CD4-positive, alpha-beta T cell (primary cell): ENCODE measurements at places on chromosomes 6 and 20. TPM values are rescaled to one million over a fixed set of nuclear protein-coding genes. Genes with fewer than 3 reads are reported as not detected.

The IL17F gene
- not detected for total RNA-seq

The WFDC10B gene
- not detected for total RNA-seq

The ESR1 gene
- total RNA-seq, result 2.6 TPM

The SASH1 gene
- total RNA-seq, result 0.75 TPM

The ANKS1A gene
- 6.4 TPM for total RNA-seq

The CARMIL1 gene
- 3.9 TPM for total RNA-seq

The TRDN gene
- total RNA-seq, result not detected

The SLC22A3 gene
- total RNA-seq, result not detected

The SLC32A1 gene
- total RNA-seq, result not detected

The GLP1R gene
- total RNA-seq, result not detected

The DZANK1 gene
- total RNA-seq, result 1.8 TPM

GRCh38 chr6:160088069-160088783 lies 33.4 kb upstream of the SLC22A1 start:
- DNase-seq, result no peak

DNA sequence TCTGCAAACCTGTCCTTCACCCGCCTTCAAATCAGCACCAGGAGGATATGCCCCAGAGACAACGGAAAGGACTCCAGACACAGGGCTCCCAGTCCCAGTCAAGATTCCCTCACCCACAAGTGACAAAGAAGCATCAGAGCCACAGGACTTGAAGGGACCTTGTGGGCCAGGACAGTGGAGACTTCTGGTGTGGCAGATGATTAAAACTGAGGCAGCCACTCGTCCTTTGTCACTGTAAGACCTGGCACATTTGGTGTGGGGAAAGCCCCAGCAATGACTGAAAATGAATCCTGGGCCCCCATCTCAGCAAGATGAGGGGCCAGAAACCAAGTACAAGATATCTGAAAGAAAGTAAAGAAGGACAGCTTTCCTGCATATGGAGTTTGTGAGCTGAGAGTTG lies 15.6 kb upstream of the GMPR start:
- no peak for DNase-seq

DNA sequence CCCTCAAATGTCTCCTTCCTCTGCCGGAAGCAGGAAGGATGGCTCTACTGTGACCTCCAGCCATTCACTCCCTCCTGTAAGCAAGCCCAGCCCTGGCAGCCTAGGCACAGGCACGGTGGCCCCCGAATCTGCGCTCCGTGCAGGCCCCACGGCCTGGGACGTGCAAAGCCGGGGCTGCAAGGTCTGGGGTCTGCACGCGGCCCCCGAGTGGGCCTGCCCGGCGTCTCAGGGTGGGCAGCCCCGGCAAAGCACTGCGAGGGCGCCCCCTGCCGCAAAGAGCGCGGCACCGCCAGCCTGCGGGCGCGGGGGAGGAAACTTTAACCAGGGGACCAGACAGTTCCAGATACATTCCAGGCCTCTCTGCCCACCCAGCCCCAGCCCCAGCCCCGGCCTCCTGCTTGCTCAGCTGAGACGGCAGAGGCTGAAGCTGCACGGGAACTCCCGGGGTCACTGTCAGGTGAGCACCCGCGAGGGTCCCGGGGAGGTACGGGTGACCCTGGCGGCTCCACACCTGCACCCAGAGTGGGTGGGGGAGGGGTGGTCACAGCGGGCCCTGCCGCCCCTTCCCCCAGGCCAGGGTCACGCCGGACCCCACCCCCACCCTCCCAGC lies 98.8 kb downstream of the ASXL1 start:
- no peak for DNase-seq

GRCh38 chr6:29376003-29376402 lies 912 bp upstream of the OR12D3 start:
- no peak for DNase-seq

GRCh38 chr6:128161263-128161662 lies 260.4 kb upstream of the THEMIS start:
- no peak for DNase-seq

DNA sequence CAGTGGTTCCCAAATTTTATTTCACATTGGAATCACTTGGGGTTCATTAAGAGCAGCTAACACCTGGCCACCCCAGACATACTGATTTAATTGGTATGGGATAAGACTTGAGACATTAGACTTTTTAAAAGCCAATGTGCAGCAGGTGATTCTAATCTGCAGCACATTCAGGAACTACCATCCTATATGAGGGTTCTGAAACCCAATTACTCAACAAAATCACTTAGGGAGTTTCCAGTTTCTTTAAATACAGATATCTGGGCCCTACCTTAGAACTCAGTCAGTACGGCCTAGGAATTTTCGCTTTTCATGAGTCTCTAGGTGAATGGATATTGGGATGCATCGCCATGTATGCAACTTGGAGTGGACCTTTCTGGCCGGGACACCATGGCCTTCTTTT lies 24.0 kb upstream of the L3MBTL3 start:
- no peak for DNase-seq

GRCh38 chr6:97863697-97864096 lies 580.7 kb upstream of the MMS22L start:
- DNase-seq, result no peak

DNA sequence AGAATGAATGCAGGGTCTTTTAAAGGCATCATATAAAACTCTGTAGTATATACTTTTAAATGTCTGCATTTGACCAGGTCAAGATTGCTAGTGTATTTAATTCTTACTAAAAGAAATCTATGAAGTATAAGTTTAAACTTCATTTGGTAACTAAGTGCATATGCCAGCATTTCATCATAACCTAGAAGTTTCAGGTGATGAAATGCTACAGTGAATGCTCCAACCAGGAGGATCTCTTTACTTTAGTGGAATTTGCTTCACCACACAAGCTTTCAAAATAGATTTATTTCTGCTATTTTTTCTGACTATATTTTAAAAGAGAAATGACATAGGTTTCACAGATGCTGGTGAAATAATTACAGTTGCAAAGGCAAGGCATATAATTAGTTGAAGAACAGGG lies 141.9 kb downstream of the HIVEP2 start:
- no peak for DNase-seq

DNA sequence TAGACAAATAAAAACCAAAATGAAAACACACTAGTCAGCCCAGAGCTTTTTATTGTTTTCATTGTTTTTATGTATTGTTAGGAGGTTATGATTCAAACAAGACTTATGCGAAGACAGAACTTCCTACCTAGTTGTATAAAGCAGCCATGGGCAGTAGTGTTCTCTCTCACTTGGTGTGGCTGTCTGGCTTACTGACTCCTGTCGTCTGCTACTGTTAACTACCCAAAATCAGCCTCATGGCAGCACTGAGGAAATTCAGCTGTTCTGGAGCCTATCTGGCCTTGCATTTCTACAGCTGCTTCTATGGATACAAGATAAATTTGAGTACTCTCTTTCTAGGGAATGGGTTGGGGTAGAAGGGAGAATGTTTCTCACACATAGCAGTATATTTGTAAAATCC lies 20.4 kb downstream of the VTA1 start:
- DNase-seq, result no peak

- DNase-seq, result no peak
Observed at GRCh38 chr6:128491610-128492206, 28.7 kb downstream of the PTPRK start.

DNA sequence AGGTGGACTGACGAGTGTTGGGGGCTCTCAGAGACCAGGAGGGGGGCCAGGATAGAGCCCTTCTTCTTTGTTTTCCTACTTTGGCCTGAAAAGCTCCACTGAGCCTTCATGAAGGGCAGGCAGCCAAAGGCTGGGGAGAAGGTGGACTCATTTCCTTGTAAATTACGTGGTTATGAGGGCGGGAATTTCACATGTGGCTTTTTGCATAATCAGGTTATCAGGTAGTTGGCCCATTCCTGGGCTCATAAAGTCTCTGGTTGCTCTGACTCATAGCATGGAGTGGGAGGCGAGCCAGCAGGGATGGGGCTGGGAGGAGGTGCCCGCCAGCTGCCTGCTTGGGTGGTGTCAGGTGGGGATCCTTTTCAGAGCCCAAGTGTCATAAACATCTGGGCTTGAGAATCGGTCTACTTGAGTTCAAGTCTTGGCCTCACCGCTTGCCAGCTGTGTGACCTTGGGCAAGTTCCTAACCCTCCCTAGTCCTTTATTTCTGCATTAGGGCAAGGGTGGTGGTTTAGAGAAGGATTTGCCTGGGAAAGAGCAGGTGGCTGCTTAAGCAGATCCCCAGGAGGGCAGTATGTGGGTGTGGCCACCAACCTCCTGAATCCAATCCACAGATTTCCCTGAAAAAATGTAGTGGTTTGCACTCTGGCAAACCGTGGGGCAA lies 26.5 kb upstream of the RNF24 start:
- no peak for DNase-seq

DNA sequence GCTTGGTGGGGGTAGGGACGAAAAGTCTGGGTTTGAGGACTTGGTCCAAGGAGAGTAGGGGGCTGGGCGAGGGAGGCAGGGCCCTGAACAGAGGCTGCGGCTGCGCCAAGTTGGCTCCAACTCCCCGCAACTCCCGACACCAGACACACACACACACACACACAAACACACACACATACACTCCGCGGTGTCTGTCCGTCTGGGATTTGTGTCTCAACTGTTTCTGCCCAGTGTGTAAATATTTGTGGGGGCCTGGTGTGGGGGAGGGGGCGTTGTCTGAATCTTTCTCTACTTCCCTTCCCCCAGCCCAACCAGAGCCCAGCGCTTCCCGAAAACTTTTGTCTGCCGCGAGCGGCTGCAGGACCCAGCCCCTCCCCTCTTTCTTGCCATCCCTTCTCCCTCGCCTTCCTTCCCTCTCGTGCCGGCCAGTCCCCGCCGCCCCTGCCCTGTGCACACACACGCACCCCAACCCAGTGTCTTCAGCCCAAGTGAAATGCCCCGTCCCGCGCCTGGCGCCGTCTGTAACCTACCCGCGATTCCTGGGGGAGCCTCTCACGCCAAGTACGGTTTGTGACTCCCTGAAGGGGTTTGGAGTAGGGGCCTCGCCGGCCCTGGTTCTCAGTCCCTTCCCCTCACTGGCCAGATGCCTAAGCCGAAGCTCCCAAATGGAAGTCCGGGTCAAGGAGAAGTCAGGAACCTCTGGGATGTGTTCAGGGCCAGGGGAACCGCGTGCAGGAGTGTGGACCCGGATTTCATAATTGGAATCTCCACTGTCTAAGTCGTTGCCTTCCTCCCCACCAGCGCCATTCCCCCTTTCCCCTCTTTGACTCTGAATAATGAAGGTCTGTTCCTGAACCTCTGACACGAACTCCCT lies 904 bp downstream of the MDFI start:
- DNase-seq, result no peak

- DNase-seq, result no peak
Observed at GRCh38 chr20:60808003-60808672, 443.9 kb upstream of the CDH4 start.

GRCh38 chr6:157632821-157633220 lies 190.2 kb upstream of the SNX9 start:
- no peak for DNase-seq

DNA sequence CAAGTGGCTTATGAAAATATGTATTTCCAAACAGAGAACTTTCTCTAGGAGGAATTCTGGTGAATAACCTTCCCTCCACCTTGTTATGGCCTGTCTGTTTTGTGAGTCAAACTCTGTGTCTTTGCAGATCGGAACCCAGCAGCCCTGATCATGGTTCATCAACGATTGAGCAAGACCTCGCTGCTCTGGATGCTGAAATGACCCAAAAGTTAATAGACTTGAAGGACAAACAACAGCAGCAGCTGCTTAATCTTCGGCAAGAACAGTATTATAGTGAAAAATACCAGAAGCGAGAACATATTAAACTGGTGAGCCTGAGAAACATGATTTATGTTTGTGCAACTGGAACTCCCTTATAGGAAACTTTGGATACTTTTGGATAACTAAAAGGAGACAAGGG lies 294.5 kb upstream of the PLCB4 start:
- DNase-seq, result no peak

DNA sequence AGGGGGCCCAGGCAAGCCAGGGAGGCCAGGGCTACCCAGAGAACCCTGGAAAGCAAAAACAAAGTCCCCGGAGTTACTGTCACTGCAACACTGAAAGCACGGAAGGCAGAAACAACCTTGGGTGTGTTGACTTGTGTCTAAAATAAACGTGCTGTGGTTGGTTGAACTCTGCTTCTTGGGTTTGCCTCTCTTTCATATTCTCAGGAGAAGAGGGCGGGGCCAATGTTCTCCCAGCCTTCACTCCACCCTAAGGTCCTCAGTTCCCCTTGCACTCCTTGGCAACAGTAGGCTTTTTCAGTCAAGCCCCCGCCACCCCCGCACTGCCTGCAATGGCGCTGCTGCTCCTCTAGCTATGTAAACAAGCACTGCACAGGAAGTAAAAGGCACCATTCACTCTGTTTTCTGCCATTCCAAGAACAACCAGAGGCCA lies 60.9 kb downstream of the COL9A1 start:
- DNase-seq, result no peak

- no peak for DNase-seq
Observed at GRCh38 chr20:54209216-54209813, 1.4 kb downstream of the PFDN4 start.

DNA sequence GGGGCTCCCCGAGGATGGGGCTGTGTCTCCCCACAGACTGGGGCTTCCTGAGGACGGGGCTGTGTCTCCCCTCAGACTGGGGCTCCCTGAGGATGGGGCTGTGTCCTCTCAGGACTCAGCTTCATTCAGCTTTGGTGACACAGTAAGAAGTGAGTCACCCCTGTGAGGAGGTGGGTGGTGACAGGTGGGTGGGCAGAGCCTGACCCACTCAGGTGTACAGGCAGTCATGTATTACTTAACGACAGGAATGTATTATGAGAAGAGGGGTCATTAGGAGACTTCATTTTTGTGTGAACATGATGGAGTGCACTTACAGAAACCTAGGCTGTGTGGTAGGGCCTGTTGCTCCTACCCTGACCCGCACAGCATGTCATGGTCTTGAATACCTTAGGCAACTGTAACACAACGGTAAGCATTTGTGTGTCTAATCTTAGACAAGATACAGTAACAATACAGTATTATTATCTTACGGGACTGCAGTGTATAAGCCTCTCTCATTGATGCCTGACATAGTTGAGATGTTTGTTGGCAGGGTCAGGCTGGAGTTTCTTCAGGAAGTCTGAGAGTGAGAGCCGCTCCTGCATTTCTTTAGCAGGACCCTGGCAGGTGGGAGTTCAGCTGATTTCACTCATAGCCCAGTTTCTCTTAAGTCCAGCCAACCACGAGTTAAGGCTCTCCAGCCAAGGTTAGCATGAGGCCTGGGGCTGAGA lies 10.9 kb upstream of the PGC start:
- DNase-seq, result no peak

GRCh38 chr6:169589699-169590257 lies 112.1 kb downstream of the WDR27 start:
- DNase-seq, result no peak
